Ovary (tissue), 10 donors: ENCODE measurements at places on chromosomes 2 and 18. TPM values are rescaled to one million over a fixed set of nuclear protein-coding genes. Genes with fewer than 3 reads are reported as not detected.

DNA sequence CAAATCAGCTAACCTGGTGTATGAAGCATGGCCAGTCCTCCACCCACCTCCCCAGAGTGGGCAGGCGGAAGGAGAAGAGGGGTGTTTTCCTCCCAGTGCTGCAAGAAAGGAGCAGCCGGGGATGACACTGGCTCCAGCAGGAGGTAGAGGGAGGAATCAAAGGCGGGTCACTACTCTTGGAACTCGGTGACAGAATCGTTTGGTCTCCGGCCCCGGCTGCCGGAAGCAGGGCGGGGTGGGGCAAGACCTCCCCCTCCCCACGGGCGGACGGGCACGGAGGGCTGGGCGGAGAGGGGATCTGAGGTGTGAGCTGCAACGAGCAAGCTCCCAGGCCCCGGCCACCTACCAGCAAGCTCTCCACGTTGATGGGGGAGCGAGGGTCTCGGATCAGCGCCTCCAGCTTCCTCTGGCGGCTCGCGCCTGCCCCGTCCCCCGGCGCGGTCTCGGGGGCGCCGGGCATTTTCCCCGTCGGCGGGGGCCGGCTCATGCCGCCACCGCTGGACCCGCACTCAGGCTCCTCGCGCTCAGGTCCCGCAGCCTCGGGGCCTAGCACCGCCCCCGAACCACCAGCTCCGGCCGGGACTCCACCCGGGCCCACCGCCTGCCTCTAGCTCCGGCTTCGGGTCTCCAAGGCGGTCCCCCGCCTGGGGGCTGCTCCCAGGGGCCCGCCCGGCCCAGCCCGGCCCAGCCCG lies 640 bp downstream of the ROCK2 start:
- peak; percentile 63 for DNase-seq

DNA sequence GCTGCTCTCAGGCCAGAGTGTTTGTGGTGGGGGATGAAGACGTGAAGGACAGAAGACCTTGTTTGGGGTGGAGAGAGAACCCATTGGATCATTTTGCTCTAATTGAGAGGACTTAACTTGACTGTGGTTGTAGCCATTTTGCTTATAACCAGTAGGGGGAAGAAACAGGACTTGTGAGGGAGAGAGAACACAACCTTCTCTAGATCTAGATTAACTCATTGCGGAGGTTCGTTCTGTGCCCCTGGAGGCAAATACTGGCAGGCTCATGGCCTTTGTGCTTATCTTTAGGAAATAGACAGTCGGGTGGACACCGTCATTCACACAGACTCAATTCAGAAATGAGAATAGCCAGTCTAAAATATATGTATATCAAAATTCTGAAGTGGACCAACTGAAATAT lies 147.0 kb upstream of the LHCGR start:
- no peak for DNase-seq

Gene PSD4
- total RNA-seq: 5.4 TPM

- DNase-seq: no peak
These were observed 3.1 kb downstream of the RAMP1 start for GRCh38 chr2:237862528-237862895.

DNA sequence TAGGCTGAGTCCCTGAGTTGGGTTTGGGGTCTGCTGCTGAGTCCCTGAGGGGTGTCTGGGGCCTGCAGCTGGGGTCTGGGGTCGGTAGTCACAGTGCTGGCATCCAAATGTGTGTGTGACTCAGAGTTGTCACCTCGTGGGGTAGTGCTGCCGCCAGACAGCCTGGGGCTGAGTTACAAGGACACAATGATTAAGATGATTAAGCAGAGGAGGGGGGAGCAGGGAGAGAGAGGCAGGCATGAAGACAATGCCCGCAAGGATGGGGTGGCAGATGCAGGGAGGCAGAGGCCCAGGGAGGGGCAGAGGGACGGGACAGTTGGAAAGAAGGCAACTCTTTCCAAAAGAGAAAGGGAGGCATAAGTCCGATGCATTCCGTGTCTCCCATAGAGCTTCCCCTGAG lies 120.2 kb downstream of the CELF4 start:
- DNase-seq: no peak

Gene CSRNP3
- total RNA-seq: 12.0 TPM

GRCh38 chr2:171835386-171835785 lies 58.7 kb downstream of the SLC25A12 start:
- DNase-seq: no peak

DNA sequence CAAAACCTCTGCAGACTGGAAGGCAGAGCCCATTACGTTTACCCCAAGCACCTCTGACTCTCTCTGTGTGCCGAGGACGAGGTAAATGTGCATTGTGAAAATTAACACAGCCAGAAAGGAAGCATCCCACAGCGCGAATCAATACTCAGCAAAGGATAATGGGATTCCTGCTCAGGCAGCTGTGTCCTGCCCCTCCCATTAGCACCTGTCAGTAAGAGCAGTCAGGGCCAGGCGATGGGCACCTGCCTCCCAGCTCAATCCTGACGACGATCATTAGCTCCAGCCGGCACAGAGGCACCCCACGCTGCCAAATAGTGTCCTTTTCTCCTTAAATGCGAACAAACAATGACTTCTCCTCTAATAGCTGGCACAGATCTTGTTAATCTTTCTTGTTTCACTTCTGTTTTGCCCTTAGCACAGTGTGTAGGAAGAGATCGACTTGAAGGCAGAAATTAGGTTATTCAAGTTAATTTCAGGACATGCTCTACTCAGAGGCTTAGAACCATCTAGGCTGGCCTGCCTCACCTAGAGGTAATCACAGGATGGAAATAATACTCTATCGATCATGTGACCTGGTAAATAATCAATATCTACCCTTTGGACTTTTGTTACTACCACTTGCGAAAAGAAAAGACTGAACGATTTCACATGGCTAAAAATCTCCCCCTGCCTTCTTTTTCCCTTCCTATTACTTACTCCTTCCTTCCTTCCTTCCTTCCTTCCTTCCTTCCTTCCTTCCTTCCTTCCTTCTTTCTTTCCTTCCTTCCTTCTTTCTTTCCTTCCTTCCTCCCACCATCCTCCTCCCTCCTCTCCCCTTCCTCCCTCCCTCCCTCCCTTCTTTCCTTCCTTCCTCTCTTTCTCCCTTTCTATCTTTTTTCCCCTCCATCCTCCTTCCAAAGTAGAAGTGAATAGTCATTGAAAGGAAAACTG lies 487.9 kb upstream of the ID2 start:
- DNase-seq: no peak

- no peak for DNase-seq
These were observed 388.4 kb downstream of the IRS1 start for GRCh38 chr2:226411205-226411604.

- no peak for DNase-seq
These were observed 110.3 kb upstream of the MGAT5 start for GRCh38 chr2:134143568-134143967.

Gene STON1
- 42.1 TPM for total RNA-seq

GRCh38 chr18:28455971-28456370 lies 279.0 kb upstream of the CDH2 start:
- no peak for DNase-seq

GRCh38 chr18:12420821-12421421 lies 13.2 kb downstream of the PRELID3A start:
- DNase-seq: peak; percentile 53

DNA sequence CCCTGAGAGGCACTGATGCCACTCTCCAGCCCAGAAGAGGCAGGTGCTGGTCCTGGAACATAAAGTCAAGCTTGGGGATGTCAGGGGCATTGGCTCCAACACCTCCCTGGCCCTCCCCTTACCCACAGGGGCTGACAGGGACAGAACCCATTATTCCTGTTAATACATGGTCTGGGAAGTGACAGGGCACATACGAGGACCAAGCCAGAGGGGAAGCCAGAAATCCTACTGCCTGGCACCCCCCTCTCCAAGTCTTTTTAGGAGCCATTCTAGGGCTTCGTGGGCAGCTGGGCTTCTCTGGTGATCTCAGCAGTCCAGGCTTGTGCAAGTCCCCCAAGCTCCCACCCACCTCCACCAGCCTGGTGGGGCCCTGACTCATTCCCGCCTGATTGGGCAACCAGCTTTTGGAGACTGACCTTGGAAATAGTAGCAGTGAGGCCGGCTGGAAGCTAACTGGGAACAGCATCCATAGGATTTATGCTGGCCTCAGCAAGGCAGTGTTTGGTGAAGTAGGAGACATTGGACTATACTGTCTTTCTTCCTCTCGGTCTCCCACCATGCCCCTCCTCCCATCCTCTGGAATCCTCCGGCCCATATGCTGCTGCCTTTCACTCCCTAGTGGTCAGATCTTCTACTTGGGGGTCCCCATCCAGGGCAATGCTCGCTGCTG lies 86.4 kb upstream of the HK2 start:
- peak; percentile 38 for DNase-seq

Gene LIMS2
- 70.4 TPM for total RNA-seq

GRCh38 chr2:31353179-31353578 lies 61.4 kb downstream of the XDH start:
- no peak for DNase-seq

DNA sequence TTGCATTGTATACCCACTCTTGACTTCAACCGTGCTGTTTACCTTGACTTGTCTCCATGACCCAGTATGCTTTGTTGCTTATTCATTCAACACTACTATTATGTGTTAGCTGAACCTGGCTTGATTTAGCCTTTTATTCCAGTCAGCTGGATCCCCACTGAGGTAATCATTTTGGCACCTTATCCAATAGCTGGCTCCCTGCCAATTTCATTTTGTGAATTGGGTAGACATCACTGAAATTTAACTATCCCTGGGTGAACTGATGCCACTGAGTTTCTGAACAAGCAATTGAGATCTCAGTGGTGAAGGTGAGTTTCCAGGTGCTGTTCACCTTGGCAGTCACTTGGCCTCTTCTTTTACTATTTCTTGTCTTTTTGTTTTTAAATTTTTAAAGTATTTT lies 584.3 kb downstream of the ADCYAP1 start:
- DNase-seq: no peak

DNA sequence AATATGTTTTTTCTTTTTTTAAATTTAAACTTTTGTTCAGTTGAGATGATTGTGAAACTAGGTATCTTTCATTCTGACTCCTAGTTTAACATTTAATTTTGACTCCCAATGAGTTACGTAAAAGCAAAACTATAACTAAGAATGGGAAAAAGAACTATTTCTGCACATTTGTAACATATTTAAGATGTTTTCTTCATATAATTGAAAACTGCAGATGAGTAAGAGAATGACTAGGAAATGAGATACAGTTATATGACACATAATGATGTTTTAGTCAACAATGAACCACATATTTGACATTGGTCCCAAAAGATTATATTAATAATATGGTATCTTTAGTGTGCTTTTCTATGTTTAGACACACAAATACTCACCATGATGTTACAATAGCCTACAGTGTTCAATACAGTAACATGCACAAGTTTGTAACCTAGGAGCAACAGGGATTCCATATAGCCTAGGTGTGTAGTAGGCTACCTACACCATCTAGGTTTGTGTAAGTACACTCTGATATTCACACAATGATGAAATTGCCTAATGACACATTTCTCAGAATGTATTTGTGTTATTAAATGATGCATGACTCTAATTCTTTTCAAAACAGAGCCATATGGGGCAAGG lies 12.6 kb downstream of the ERMN start:
- no peak for DNase-seq

GRCh38 chr18:24381126-24381525 lies 16.5 kb downstream of the OSBPL1A start:
- DNase-seq: no peak

DNA sequence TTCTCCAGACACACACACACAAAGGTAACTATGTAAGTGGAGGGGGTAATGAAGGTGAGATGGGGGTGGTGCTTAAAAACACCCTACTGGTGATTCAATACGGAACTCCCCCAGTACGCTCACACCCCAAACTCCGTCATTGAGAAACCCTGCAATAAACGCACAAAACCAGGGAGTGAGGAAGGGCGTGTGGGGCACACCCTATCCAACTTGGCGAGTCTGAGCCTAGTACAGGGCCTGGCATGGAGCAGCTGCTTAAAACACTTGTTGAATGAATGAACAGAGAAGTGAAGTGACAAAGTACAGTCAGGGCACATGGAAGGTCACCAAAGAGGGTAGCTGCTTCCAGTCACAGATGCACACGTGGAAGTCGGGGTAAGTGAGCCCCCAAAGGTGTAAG lies 146.8 kb upstream of the SMAD2 start:
- no peak for DNase-seq

Gene GPR155
- 2.5 TPM for total RNA-seq

Gene FEV
- total RNA-seq: 0.13 TPM

DNA sequence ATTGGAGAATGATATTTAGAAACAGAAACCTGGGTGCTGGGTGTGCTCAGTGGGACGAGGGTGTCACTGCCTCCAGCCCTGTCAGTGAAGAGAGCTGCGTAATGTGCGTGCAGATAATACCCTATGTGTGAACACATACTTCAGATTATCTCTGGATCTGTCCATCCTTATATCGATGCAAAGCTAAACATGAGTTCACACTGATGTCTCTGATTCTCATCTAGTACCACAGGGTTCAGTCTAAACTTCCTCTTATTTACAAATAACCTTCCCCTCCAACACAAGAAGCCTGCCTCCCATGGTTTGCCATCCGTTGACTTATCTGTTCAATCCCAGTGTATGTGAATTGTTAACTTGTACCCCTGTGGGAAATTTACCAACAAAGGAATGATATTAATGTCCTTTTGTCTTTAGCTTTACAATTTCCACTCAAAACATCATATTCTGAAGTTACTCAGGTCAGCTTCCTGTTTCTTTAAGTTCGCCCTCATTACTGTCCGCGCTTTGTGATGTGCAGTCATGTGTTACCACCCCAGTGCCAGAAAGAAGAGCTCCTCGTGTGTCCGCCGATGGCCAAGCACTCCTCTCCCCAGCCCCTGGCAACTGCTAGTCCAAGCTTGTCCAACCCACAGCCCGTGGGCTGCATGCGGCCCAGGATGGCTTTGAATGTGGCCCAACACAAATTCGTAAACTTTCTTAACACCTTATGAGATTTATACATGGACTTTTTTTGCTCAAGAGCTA lies 108.2 kb downstream of the RTP5 start:
- DNase-seq: no peak

Gene PAIP2B
- 13.0 TPM for total RNA-seq

Gene DSG1
- total RNA-seq: not detected

DNA sequence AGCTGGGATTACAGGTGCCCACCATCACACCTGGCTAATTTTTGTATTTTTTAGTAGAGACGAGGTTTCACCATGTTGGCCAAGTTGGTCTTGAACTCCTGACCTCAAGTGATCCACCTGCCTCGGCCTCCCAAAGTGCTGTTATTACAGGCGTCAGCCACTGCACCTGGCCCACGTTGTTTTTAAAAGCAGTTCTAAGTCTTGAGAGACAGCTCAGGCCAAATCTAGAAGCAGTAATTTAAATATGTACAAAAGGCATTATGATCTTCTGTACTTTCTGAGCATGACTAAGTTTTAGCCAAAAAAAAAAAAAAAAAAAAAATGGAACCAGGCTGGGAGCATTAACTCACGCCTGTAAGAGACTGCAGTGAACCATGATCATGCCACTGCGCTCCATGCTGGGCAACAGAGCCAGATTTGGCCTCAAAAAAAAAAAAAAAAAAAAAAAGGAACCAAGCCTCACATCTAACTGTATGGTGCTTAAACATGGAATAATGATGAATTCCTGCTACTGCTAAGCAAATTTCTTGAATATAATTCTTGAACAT lies 4.0 kb downstream of the ABHD3 start:
- no peak for DNase-seq
